ENCODE measurements at places on chromosomes 7 and 10.

GRCh38 chr7:28332046-28332445 is 80.3 kb upstream of the CREB5 start:
- no peak for DNase-seq

DNA sequence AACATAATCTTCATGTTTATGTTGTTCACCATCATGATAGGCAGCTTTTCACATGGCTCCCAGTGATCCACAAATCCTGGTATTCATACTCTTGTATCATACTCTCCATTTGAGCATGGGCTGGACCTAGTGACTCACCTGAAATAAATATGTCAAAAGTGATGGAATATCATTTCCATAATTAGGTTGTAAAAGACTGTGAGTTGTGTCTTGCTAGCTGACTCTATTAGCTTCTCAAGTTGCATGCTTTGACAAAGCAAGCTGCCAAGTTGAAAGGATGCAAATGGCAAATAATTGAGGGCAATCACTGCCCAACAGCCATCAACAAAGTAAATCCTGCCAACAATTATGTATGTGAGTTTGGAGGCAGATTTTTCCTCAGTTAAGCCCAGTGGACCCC is 300.4 kb downstream of the AHR start:
- no peak for DNase-seq

DNA sequence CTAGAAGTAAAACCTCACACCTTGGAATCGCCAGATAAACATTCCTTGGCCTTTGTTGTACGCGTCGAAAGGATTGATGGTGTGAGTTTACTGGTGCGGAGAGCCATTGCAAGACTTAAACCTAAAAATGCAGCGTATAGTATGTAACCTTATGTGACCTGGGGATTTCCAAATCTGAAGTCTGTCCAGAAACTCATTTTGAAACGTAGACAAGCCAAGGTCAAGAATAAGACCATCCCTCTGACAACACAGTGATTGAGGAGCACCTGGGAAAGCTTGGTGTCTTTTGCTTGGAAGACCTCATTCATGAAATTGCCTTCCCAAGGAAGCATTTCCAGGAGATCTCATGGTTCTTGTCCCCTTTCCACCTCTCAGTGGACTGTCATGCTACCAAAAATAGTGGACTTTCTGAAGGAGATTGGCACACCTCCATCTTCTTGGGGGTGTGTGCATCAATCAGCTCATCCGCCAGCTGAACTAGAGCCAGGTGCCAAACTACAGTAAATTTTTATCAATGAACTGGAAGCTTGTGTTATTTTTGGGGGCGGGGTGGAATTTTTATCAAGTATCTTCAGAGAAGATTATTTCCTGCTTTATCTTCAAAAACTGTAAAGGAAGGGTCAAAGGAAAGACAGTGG is 8.1 kb downstream of the POR start:
- no peak for DNase-seq

DNA sequence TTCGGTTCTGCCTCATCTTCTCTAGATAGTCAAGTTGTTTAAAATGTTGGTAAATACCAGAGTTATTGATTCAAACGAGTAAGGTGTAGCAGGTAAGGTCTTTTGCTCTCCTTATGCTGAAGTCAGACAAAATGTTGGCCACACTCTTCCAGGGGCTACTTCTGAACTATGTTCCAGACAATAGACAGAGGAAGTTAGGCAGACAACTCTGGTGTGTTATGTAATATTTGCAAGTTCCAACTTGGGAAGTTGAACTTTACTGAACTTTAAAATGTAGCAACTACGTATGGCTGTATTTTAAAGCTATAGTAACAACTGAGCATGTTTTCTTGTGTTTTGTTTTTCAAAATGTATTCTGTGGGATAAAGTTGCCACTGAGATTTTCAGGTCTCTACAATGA is 125.7 kb upstream of the NEBL start:
- peak; percentile 8 for DNase-seq

- peak; percentile 14 for DNase-seq
These were observed 679.4 kb upstream of the C7orf33 start for GRCh38 chr7:147911201-147911601.

DNA sequence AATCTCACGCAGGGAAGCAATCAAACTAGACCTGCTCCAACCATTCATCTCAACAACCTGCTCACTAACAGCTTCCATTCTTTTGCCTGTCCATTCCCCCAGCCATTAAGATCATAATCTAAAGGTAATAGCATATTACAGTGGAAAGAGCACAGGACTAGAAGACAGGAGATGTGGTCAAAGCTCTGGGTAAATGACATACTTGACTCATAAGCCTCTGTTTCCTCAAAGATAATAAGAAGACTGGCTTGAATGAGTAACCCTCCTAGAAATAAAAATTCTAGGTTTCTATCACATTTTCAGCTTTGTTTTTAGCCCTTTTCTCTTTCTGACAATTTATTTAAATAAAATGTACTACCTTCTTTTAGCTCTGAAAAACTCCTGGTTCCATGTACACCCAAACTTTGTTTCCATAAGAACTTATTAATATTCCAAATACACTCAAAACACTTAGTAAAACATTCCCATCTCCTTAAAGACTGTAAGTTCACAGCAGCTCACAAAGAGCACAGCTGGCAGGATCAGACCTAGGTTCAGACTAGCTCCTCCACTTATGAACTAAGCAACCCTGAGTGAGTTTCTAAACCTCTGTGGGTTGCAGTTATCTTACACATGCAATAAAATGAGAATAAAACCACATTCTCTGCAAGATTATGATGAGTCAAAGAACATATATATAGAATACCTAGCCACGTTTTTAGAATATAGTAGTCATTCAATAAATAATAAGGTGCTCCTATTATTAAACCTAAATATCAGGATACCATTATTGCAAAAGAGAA is 11.6 kb downstream of the FAM204A start:
- no peak for DNase-seq

DNA sequence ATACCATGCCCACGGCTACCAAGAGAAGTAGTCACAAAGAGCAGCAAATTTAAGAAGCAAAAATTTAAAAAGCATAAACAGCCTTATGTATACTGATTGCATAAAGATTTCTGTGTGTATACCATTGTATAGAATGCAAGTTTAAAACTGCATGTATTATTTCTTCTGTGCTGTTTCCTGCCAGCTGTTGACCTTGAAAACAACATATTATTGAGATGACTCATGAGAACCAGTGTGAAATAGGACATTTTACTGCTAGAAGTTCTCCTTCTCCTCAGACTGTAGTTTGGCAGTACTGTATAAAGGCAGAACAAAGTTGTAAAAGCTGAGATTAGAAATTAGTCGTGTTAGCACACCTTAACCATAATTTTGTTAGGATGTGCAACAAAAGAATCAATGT is 42.3 kb upstream of the SGCE start:
- no peak for DNase-seq

DNA sequence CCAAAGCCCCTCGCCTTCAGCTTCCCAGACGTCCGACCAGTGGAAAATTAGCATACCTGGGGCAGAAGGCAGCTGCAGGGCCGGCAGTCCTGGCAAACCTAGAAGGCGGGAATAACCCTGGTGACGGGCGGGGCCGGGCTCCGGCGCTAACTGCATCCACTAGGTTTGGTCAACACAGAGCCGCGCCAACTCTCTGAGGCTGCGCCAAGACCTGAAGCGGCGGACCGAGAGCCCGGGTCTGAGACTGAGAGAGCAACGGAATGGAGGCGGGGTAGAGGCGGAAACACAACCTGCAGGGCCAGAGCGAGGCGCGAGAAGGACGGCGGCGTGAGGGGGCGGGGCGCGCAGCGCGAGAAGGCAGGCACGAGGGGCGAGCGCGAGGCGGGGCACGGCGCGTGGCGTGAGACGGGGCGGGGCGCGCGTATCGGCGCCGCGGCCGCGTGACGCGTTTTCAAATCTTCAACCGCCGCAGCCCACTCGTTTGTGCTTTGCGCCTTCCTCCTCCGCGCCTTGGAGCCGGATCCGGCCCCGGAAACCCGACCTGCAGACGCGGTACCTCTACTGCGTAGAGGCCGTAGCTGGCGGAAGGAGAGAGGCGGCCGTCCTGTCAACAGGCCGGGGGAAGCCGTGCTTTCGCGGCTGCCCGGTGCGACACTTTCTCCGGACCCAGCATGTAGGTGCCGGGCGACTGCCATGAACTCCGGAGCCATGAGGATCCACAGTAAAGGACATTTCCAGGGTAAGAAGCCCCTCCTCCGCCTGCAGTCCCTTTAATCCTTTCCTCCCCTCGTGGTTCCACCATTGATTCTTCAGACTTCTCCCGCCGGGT is at the start of the genes DBF4 and SLC25A40:
TSS of gene DBF4 (plus strand) at position 454 of the 829 bp plus-strand sequence. CDS start at position 694, 240 bp downstream.
TSS of gene SLC25A40 (minus strand) at position 321 of the 829 bp plus-strand sequence. CDS start 17,633 bp downstream, outside the sequence.
- peak; percentile 97 for DNase-seq

DNA sequence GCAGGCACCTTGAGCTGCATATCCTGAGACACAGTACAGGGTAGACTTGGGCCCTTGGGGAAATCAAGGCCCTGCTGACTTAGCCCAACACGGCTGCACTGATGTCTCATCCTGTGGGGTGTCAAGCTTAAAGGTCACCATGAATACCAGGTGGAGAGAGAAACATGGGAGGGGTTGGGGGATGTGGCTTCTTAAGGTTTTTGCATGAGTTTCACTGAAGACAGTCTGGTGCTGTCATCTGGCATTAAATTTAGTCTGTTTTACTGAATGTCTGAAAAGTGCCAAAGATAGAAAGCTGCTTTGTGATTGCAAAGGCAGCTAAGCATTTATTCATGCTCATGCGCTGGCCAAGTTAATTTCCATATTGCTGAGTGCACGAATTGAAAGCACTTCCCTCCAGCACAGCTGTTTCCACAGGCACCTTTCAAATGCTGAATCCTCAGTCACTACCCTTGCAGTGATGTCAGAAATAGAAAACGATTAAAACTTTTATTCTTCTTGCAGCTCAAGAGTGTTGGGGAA is 102.1 kb downstream of the OSBPL3 start:
- peak; percentile 77 for DNase-seq

GRCh38 chr10:71711052-71711623 is 8.4 kb downstream of the C10orf105 start:
- DNase-seq: no peak

DNA sequence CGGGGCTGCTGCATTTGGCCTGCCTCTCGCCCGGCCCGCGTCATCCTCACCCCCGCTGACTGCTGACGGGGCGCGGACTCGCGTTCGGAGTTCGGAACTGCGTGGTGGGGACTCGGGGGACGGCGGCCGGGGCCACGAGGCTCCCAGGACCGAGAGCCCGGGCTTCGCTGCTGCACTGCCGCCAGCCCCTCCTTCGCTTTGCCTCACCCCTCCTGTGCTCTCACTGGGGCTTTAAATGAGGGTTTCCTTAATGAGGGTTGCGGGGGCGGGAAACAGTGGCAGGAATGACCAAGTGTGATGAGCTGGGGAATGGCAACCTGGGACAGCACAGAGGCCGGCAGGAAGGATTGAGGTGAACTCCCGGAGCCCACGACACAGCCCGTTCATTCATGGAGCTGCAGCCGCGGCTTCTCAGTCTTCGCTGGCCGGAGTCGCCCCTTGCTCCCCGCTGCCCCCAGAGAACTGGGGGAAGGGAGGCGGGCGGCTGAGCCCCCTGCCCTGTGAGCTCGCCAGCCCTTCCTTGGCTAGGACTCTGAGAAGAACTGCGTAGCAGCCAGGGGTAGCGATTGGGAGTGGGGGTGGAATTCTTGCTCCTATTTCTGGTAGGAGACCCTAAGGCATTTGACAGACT is 1.5 kb upstream of the LRRC4 start:
- DNase-seq: peak; percentile 27

- no peak for DNase-seq
These were observed 75.4 kb upstream of the SVIL start for GRCh38 chr10:29710128-29710527.

DNA sequence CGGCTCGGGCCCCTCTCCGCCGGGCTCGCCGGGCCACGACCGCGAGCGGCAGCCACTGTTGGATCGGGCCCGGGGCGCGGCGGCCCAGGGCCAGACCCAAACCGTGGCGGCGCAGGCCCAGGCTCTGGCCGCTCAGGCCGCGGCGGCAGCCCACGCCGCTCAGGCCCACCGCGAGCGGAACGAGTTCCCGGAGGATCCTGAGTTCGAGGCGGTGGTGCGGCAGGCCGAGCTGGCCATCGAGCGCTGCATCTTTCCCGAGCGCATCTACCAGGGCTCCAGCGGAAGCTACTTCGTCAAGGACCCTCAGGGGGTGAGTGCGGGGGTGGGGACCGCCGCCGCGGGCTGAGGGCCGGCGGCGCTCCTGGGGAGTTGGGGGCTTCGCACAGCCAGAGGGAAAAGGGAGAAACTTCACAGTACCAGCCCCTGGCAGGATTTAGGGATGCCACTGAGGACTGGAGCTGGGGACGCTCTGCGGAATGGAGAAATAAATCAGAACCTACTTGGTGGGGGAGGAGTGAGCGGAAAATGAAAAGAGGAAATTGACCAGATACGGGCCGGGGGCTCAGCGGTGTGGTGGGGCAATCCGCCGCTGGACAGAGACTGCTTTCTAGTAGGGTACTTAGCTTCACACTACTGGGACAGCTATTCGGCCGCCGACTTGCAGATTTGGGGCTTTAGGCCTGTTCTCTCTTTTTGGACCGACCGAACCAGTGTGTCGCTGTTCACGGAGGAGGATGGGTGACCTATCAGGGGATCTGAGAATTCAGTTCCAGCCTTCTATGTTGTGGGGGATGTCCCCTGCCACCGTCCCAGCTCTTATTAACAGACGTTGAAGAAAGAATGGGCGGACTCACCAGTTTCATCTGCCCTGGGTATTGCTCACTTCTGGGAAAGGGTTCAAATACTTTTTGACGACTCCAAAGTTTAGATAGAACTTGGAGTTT is 669 bp downstream of the PI4K2A start:
- peak; percentile 59 for DNase-seq

DNA sequence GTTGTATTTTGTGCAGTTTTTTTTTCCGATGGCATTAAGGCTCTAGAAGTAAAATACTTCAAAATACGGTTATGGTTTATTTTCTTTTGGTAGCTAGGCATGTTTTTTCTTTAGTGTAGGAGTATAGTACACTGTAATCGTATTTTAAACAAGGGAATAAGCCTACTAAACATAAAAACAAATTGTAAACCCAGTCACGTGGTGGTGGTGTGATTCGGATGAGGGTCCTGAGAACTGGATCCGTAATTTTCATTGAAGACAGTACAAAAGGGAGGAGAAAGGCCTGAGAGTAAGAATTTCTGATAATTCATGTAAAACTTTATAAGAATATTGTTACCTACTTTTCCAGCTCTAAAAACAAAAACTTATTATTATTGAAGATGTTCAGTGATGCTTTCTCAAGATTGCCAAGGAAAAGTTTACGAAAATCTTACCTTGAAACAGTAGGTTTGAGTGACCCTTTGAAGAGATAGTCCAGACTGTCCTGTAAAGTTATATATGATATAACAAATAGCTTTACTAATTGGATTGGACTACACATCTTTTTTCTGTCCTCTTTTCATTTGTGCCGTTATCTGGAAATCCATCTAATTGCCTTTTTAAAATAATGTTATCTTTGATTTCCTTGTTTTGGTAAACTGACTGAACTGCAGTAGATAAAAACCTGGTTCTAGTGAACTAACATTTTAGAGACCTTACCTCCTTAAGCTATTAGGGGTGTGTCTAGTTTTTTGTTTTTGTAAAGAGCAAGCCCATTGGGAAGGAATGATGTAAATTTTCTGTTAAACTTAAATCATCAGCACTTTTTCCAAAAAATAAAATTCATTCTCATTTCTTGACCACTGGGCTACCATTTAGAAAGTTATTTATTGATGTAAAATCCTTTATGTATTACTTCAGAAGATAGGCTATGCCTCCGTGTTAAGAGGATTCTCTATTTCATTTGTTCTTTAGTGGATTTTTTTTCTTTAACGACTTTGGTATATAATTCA is 1.0 kb upstream of the PBLD start:
- peak; percentile 12 for DNase-seq

All from suppressor macrophage treated with lipopolysaccharide for 4 hours (primary cell).